Progenitor cell of endocrine pancreas (in vitro differentiated cells): ENCODE measurements at places on chromosomes 5 and 9. TPM values are rescaled to one million over a fixed set of nuclear protein-coding genes. Genes with fewer than 3 reads are reported as not detected.

FOXD4L6 gene
- total RNA-seq: not detected in 2 replicates

SLC6A3 gene
- total RNA-seq: not detected in 2 replicates

ZFP2 gene
- total RNA-seq: 4.3 and 4.9 TPM in 2 replicates

ADAMTS6 gene
- 12.3 and 13.0 TPM in 2 replicates for total RNA-seq

SYNPO gene
- total RNA-seq: 1.4 and 1.5 TPM in 2 replicates

ZNF782 gene
- 10.0 and 11.8 TPM in 2 replicates for total RNA-seq

GRM6 gene
- not detected in 2 replicates for total RNA-seq

COL15A1 gene
- total RNA-seq: not detected in 2 replicates

FGF1 gene
- not detected in 2 replicates for total RNA-seq

ADCY2 gene
- 4.5 and 8.7 TPM in 2 replicates for total RNA-seq

SPATA31E1 gene
- not detected in 2 replicates for total RNA-seq

MAMDC2 gene
- total RNA-seq: 0.27 and 0.60 TPM in 2 replicates

LRRC14B gene
- not detected in 2 replicates for total RNA-seq

STOML2 gene
- total RNA-seq: 120 and 121 TPM in 2 replicates

CNTNAP3B gene
- total RNA-seq: 7.0 and 7.4 TPM in 2 replicates

GRXCR2 gene
- not detected in 2 replicates for total RNA-seq

ZNF454 gene
- 0.36 and 0.62 TPM in 2 replicates for total RNA-seq

NUDCD2 gene
- 33.0 and 39.1 TPM in 2 replicates for total RNA-seq

BTNL3 gene
- total RNA-seq: not detected in 2 replicates

BAAT gene
- 0.36 TPM in 1 of 2 replicates, not detected in the other for total RNA-seq

ACTBL2 gene
- total RNA-seq: not detected in 2 replicates

GABRG2 gene
- 0.60 and 0.81 TPM in 2 replicates for total RNA-seq

FREM1 gene
- total RNA-seq: 11.4 and 13.2 TPM in 2 replicates

CHSY3 gene
- total RNA-seq: 0.84 and 1.3 TPM in 2 replicates

NRARP gene
- total RNA-seq: 24.0 and 27.1 TPM in 2 replicates

WNT8A gene
- total RNA-seq: not detected in 2 replicates

RASGEF1C gene
- 0.51 and 1.3 TPM in 2 replicates for total RNA-seq

TRIM36 gene
- total RNA-seq: 5.3 and 9.4 TPM in 2 replicates

AUH gene
- 24.9 and 31.1 TPM in 2 replicates for total RNA-seq

PIP5KL1 gene
- total RNA-seq: 3.4 and 3.6 TPM in 2 replicates

HINT1 gene
- 189 and 210 TPM in 2 replicates for total RNA-seq

ANKRD20A1 gene
- 1.6 and 2.2 TPM in 2 replicates for total RNA-seq

RGS7BP gene
- total RNA-seq: 0.14 TPM in 1 of 2 replicates, not detected in the other

F2R gene
- total RNA-seq: 25.1 and 28.7 TPM in 2 replicates

ENTPD2 gene
- total RNA-seq: 0.19 and 0.51 TPM in 2 replicates

ITGA2 gene
- total RNA-seq: 5.1 and 6.6 TPM in 2 replicates

PTPRD gene
- 115 and 124 TPM in 2 replicates for total RNA-seq

SH3RF2 gene
- total RNA-seq: 16.7 and 17.6 TPM in 2 replicates

HMCN2 gene
- 0.26 and 0.31 TPM in 2 replicates for total RNA-seq

CCNJL gene
- 23.1 and 29.0 TPM in 2 replicates for total RNA-seq

ADGRD2 gene
- total RNA-seq: not detected in 2 replicates

RGMB gene
- total RNA-seq: 20.4 and 24.4 TPM in 2 replicates

LCN9 gene
- 0.57 and 1.5 TPM in 2 replicates for total RNA-seq

PCDHB4 gene
- 4.4 and 4.6 TPM in 2 replicates for total RNA-seq

SAPCD2 gene
- total RNA-seq: 15.1 and 15.3 TPM in 2 replicates

SLC25A2 gene
- total RNA-seq: 1.1 and 1.2 TPM in 2 replicates
